Mesothelial cell of epicardium (in vitro differentiated cells): ENCODE measurements at places on chromosomes 5 and 9.

DNA sequence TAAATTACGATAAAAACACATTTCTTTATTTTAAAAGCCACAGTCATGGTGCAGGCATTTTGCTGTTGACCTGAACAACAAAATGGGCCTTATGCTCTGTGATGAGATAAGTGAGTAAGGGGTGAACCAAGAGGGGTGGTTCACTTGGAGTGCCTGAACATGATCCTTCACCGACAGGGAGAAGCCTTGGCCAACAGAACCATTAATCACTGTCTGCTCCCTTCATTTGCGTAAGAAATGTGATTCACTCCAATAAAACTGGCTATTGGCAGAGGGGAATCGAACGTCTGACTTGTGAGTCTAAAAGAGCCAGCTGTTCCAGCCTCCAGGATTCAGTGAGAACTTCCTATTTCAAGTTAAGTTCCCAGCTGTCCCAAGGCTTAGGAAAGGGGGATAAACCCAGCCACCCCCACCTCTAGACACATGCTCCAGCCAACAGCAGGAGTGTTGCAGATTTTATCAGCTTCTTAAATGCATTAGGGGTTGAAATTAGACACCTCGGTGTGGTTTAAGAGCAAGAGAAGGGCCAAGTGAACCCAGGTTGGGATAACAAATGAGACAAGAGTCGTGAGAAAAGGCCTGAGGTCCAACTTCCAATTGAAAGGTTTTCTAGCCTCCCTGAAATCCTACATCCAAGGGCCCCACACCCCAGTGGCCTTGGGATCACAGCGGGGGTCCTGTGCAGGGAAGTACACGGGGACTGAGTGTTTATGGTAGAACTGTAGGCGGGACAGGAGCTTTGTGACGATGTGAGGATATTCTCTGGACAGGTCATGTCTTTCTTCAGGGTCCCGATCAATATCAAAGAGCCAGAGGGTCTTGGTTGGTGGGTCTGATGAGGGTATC, 131.4 kb upstream of the LHFPL2 start:
- H3K4me1 ChIP-seq, result peaks cover 14% of the 10 kb centered on the region
- no peak overlapping the region for H3K27ac ChIP-seq
- H3K4me3 ChIP-seq, result no peak overlapping the region
- peaks cover 6% of the 10 kb centered on the region for H3K36me3 ChIP-seq

GRCh38 chr5:16160706-16161105, 18.9 kb downstream of the MARCHF11 start:
- H3K27me3 ChIP-seq, result peaks cover 36% of the 10 kb centered on the region
- H3K4me1 ChIP-seq, result peaks cover 5% of the 10 kb centered on the region
- no peak for DNase-seq
- H3K27ac ChIP-seq, result no peak overlapping the region

GRCh38 chr5:146645342-146645741, 129.4 kb upstream of the GPR151 start:
- no peak overlapping the region for H3K27ac ChIP-seq
- H3K36me3 ChIP-seq, result peaks cover 7% of the 10 kb centered on the region
- DNase-seq, result no peak
- H3K4me1 ChIP-seq, result no peaks in the 10 kb centered on the region
- no peaks in the 10 kb centered on the region for H3K27me3 ChIP-seq

DNA sequence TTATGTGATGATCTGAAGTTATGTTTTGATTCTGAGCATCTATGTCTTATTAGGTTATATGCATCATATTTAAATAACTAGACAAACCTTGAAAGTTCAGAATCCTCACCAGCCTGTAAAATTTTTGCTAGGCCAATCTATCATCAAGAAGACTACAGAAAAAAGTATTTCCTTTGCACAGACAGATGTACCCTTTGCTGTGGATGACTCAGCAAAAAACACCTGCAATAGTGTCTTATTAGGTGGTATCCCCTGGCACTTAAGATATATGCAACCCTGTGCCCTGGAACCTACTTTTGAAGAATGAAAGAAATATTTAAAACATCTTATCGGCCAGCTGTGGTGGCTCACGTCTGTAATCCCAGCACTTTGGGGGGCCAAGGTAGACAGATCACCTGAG, 130.6 kb downstream of the SLF1 start:
- DNase-seq, result no peak

DNA sequence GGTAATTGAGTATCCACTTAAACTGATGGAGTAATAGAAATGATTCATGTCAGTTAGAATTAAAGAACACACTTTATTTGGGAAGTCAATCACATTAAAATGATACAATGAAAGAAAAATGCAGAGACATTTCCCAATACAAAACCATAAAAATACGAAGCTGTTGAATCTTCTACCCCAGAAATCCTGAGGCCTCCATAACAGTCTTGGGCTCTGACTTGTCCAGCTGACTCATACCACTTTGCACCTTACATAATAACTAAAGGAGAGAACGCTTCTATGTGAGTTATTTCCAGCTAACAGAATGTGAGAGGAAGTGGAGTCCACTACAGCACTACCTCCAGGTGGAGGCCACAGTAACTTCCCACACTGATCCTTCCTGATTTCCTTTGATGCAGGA, 305.0 kb downstream of the MRPS30 start:
- H3K4me3 ChIP-seq, result no peak overlapping the region
- H3K4me1 ChIP-seq, result no peaks in the 10 kb centered on the region
- no peaks in the 10 kb centered on the region for H3K36me3 ChIP-seq
- no peak for DNase-seq

DNA sequence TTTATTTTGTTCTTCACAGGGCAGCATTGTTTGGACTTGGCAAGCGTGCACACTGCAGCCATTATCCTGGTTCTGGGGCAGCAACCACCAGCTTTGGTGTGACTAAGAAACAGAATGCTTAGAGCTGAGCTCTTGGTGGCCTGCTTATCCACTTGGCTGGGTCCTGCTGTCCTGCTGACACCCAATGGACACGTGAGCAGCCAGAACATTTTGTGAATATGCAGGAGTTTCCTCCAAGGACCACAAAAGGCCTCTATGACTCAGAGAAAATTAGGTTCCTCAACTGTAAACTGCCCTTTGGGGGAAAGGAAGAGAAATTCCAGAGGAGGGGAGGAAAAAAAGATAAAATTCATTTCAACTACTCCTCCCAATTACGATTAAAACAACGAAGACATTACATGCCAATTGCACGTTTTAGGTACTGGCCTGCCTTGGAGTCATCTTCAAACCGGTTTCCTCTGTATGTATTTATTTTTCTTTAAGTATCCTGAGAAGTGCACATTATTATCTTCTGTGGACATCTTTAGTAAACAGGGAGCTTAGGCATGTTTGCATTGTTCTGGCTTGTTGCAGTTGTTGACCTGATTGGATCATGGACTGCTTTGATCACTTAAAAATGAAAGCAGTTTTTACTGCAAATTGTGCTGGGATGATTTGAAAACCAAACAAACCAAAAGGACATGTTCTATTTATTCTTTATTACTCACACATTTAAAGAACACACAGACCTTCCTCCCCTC, 82.3 kb upstream of the TLE4 start:
- no peaks in the 10 kb centered on the region for H3K27me3 ChIP-seq
- no peak overlapping the region for H3K4me3 ChIP-seq
- H3K36me3 ChIP-seq, result peaks cover 2% of the 10 kb centered on the region

GRCh38 chr5:139652788-139653241, 4.7 kb downstream of the CXXC5 start:
- no peaks in the 10 kb centered on the region for H3K36me3 ChIP-seq
- no peak for DNase-seq
- H3K27ac ChIP-seq, result peak overlapping the region; percentile 92
- peaks cover 3% of the 10 kb centered on the region for H3K27me3 ChIP-seq

- H3K4me3 ChIP-seq, result no peak overlapping the region
- peaks cover 42% of the 10 kb centered on the region for H3K36me3 ChIP-seq
- DNase-seq, result no peak
- no peaks in the 10 kb centered on the region for H3K27me3 ChIP-seq
- peaks cover 29% of the 10 kb centered on the region for H3K4me1 ChIP-seq
Observed at GRCh38 chr9:20725675-20726074, 41.6 kb downstream of the FOCAD start.

- peaks cover 43% of the 10 kb centered on the region for H3K27me3 ChIP-seq
- DNase-seq, result no peak
- H3K36me3 ChIP-seq, result no peaks in the 10 kb centered on the region
- peaks cover 10% of the 10 kb centered on the region for H3K4me1 ChIP-seq
- H3K4me3 ChIP-seq, result no peak overlapping the region
Observed at GRCh38 chr5:35988529-35988928, 2.7 kb downstream of the UGT3A1 start.
